Type B pancreatic cell (in vitro differentiated cells): ENCODE measurements at places on chromosomes 1 and 21. TPM values are rescaled to one million over a fixed set of nuclear protein-coding genes. Genes with fewer than 3 reads are reported as not detected.

TCEA3 gene
- total RNA-seq = 8.8 and 9.2 TPM in 2 replicates

GRIK3 gene
- 1.4 and 2.3 TPM in 2 replicates for total RNA-seq

KIF2C gene
- total RNA-seq = 17.4 and 56.5 TPM in 2 replicates

FMO5 gene
- total RNA-seq = 2.4 and 3.8 TPM in 2 replicates

HPCAL4 gene
- 0.21 and 0.53 TPM in 2 replicates for total RNA-seq

CFHR3 gene
- total RNA-seq = 1.5 TPM in 1 of 2 replicates, not detected in the other

PDC gene
- total RNA-seq = not detected in 2 replicates

SHE gene
- 0.17 and 0.27 TPM in 2 replicates for total RNA-seq

DNA sequence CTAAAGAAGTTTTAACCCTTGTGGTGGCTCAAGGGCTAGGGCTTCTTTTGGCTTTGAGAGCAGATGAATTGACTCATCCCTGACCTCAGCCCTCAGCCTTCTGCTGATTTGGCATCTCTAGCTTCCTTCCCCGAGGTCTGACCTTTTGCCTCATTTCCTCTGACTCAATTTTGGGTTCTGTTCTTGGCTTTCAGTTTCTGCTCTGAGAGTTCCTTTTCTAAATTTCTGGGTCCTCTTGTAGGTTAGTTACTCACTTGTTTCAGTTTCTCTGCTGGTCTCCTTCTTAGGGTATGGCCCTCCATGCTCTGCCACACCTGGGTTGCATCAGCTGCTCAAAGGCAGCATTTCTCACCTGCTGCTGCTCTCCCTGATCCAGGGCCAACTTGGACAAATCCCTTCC is 19.4 kb downstream of the PDE4B start:
- no peak for DNase-seq

DNA sequence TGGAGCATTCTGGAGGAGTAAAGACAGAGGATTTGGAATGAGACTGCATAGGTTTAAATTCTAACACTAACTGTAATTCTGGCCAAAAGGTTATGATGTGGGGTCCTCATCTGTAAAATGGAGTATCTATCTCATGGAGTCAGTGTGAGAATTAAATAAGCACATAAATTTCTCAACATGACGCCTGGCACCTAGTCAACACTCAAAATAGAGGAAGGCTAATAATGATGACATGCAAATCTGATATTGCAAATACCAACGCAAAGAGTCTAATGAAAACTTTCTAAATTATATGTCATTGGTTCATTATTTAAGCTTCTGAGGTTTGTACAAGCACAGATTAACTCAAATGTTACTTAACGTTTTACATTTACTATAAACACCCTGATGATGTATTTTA is 29.6 kb downstream of the APP start:
- DNase-seq = no peak

- DNase-seq = no peak
Observed at GRCh38 chr1:92026806-92027205, 3.0 kb upstream of the EPHX4 start.

DNA sequence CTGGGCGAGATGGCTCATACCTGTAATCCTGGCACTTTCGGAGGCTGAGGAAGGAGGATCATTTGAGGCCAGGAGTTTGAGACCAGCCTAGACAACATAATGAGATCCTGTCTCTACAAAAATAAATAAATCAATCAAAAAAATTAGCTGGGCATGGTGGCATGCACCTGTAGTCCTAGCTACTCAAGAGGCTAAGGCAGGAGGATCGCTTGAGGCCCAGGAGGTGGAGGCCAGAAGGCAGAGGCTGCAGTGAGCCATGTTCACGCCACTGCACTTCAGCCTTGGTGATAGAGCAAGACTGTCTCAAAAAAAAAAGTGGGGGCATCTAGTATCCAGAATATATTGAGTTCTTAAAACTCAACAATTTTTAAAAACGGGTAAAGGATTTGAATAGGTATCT is 6.0 kb downstream of the TUT4 start:
- no peak for DNase-seq

DNA sequence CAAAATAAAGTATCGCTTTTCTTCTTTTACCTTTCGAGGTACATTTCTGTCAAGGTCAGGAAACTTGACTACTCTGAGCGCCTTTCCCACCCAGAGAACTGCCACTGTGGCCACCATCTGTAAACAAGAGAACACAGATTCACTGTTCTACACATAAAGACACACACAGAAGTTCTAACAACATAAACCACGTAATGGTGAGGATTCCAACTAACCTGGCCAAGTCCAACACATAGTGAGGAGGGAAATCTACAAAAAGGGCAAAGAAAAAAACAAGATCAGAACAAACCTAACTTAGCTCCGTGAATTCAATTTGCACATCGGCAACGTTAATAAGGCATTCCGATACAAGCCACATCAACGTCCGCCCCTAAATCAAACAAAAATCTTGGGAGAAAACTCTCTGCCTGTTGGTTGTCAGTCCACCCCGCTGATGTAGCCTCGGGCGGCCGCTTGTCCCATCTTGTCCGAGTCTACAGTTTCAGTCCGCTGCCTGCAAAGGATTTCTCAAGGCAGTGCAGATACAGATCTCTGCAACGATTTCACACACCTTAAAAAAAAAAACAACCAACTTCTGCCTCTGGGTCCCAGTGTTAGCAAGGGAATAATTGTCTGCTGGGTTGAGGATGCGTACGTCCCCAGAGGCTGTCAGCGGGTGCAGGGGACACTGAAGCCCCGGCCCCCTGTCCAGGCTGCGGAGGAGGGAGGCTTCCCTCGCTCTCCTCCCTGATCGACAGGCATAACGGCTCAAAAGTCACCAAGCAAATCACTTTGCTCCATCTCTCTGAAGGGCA is 1.0 kb downstream of the SLC35D1 start:
- peak; percentile 71 for DNase-seq

DNA sequence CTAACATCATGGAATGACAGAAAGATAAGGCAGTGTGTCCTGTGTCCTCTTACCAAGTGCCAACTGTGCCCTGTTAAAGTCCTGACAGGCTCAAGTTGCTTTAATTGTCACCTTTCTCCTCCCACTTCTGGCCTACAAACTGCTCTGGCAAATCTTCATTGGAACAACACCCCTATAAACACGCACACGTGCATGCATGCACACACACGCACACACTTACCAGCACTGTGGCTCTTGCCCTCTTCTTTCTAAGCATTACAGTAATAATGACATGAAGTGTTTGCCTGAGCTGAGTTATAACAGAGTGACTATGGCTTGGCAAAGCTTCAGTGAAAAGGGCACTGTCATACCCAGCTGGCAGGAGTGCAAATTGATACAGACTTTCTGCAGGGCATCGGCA is 82.3 kb upstream of the SYT6 start:
- no peak for DNase-seq

DNA sequence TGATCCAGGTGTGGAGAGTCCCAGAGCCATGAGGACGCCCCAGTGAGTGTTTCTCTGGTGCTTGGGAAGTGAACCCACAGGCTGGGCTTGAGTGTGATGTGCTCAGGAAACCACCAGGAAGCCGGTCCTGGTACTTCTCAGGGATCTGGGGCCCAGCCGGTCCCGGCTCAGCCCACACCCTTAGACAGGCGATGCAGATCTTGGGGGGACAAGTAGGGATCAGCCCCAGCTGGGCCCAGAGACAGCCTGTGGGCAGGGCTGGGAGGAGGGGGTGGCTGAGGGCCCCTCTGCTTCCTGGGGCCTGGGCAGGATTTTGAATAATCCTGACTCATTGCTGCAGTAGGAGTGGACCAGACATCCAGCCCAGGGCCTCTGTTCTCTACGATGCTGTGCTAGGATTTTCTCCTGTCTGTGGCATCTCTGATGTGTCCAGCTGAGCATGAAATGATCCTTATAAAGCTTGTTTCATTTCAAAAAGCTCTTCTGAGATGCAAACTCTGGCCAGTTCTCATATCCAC is 698.0 kb downstream of the PTPRU start:
- DNase-seq = no peak

DNA sequence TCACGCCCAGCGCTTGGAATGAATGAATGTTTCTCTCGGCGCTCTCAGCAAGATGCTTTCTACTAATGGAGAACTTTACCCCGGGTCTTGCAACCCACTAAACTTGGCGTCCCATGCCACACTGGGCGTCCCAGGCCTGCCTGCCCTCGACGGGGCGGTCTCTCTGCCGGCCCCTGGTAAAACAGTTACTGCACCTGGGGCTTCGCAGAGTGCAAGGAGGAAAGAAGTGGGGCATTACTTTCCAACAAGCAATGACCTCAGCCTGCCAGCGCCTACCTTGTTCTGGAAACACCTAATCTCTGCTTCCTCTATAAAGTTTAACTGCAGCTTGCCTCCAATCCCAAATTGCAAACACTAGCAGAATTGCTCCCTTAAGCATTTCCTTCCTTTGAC is 27.8 kb upstream of the NFIA start:
- DNase-seq = no peak

- no peak for DNase-seq
Observed at GRCh38 chr21:28674763-28675162, 317.9 kb downstream of the LTN1 start.

DNA sequence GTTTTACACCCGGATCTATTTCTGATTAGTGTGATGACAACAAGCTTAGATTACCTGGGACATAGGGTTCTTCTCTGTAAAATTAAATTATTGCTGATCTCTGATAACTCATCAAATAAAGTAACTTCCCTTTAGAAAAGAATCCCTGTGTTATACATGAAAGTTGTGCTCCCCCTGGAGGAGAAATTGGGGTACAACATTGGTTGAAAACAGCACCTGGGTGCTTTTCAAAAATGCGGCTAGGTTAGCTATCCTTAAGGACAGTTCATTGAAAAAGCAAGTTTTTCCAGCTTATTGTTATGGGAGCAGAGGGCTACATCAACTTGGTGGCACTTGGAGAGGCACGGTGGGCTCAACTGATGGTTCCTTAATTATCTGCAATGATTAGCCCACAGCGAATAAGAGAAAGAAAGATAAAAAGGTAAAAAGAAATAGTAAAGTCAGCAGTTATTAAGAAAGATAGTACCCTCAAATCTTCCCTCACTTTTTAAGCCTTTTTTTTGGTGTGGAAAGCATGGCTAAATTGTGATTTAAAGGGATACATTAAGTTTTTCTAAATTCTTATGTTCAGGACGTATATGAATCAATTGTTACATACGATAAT is 97.8 kb downstream of the FMN2 start:
- DNase-seq = no peak

DNA sequence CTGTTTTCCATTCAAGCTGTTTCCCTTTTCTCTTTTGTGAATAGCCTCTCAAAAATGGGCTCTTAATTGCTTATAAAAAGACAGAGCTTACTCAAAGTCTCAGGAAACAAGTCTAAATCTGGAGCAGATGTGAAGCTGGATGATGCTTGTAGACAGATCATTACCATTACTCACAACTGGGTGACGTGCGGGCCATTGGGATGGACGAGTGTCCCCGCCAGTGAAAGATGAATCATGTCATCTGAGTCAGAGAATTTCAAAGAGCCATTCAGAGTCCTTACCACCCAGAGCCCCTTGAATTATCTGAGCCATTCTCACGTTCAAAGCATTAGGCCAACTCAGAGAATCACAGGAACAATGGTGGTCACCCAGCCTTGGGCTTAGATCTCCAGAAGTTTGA is 134.6 kb downstream of the HUNK start:
- DNase-seq = no peak

DNA sequence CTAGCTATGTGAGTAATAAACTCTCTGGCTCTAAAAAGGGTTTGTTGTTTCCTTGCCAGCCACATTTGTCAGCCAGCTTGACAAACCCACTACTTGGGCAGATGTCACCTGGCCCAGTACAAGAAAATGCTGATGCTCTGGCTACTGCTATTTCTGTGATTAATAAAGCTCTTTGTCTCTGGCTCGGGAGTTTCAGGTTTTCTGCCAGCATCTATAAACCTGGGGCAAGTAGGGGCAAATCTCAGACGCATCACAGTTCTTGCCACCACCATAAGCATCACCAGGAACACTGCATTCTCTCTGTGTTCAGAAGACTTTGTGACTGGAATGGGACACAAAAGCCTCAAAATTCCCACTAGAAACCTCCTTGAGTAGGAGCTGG is 2.5 kb downstream of the ITLN2 start:
- no peak for DNase-seq

- DNase-seq = no peak
Observed at GRCh38 chr1:230394741-230395140, 31.4 kb downstream of the PGBD5 start.

- no peak for DNase-seq
Observed at GRCh38 chr21:44931501-44932407, 8.1 kb upstream of the SLX9 start.

- DNase-seq = no peak
Observed at GRCh38 chr1:221632072-221632471, 109.8 kb downstream of the DUSP10 start.

GRCh38 chr1:145927916-145928643 is 796 bp upstream of the RBM8A start:
- no peak for DNase-seq
